ENCODE measurements at places on chromosomes 4 and X.

DNA sequence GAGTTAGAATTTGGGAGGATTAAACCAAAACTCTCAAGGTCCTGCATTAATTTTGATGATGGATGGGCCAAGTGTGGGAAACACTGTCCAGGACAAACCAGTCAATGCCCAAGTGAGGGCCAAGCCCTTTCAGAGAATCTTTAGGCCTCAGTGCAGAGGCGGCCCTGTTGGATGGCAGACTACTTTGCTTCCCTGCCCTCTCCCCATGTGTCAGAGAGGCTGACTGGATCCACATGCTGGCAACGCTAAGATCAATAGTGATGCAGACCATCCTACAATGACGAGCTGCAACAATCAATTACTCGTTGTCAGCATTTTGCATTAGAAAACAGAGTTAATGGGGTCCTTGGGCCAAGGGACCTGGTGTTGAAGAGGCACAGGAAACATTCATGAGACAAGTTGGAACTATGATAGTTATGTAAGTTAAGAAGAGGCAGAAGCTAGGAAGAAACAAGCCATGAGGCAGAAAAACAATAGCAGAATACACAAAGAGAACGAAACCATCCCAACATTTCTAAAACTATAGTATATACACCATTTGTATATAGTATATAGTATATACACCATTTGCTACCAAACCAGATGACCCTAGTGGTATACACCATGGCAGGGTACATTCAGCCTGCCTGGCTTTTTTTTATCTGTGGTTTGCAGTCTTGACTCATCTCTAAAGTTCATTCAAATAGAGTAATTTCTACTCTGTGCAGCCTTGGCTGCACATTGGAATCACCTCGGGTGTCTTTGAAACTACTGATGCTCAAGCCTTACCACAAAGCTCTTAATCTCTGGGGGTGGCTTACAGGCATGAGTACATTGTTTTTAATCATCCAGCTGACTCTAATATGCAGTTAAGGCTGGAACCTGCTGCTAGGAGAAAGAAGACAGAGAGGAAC lies 147.7 kb upstream of the GYPA start:
- DNase-seq = no peak

- DNase-seq = no peak
Measured at GRCh38 chrX:44432641-44433040, 89.2 kb upstream of the EFHC2 start.

- DNase-seq = no peak
Measured at GRCh38 chr4:110139815-110140214, 58.6 kb downstream of the ELOVL6 start.

GRCh38 chr4:52957220-52957686 lies 95.1 kb downstream of the RASL11B start:
- no peak for DNase-seq

DNA sequence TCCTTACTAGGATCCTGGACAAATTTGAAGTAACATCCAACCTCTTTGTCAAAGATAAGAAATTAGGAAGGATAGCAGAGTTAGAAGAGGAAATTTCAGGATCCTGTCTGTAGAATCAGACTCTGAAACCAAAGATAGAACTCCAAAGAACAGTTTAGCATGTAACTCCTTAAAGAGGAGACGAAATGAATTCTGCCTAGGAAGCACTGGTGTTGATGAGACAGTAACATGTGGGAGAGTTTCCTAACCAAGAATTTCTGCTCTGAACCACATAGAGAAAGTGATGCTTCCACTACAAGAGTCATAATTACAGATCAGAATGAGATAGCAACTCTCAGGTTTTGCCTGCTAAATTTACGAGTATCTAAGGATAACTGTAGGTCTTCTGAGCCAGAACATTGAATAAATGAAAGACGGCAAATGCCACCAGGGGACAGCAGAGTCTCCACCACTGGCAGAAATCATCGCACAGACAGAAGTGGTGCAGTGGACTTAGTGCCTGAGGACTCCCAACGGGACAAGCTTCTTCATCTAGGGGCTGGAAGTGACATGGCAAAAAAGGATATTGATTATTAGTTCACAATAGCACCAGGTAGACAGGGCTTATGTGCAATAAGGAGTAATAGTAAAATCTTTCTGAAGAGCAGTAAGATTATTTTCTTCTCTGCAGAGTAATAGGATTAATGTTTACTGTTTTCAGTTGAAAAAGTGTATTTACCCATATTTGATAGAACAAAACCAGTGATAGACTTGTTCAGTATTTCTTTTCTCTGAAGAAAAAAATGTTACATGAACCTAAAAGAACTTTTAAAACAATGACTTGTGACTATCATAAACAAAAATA lies 6.7 kb upstream of the PPID start:
- DNase-seq = peak; percentile 12

DNA sequence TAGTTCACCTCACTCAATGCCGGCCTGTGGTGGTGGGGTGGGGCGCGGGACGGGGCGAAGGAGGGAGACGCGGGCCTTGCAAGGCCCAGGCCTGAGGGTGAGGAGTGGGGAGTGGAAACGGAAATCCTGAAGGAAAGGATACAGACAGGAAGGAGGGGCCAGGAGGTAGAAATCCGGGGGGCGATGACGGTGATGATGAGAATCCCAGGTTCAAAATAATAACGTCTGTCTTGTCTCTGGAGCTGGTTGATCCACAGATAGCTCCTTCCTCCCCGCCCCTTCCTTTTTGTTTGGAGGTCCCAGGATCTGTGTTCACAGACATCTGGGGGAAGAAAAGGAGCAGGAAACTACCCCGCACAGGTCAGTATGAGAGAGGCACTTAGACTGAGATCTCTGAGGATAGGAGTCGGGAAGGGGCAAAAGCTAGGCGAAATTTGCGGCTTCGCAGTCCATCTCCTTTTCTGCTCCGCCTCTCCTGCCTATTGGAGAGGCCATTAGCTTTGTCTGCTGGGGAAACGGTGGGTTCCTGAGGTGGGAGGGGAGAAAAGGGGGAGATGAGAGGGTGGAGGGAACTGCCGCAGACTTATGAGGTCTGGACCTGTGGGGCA lies 746 bp downstream of the TCEAL7 start:
- no peak for DNase-seq

DNA sequence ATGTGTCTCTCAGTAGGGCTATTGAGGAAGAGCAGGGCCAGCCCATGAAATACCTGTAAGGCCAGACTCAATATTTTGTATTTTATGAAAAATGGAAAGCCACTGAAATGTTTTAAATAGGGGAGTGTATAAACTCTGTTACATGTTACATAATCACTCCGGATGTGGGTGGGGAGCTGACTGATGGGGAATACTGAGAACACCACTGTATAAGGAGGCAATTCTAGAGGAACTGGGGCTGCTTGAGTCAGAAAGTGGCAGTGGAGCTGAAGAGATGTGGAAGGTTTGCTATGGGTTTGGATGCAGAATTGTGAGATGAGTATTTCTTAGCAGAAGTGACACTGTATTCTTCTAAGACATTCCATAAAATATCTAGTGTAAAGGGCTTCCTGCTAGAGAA lies 647.8 kb upstream of the LCORL start:
- no peak for DNase-seq
